ENCODE measurements at places on chromosomes 3 and 15.
A peak's percentile ranks its signal among the peaks of the same experiment; 100 is the strongest.

DNA sequence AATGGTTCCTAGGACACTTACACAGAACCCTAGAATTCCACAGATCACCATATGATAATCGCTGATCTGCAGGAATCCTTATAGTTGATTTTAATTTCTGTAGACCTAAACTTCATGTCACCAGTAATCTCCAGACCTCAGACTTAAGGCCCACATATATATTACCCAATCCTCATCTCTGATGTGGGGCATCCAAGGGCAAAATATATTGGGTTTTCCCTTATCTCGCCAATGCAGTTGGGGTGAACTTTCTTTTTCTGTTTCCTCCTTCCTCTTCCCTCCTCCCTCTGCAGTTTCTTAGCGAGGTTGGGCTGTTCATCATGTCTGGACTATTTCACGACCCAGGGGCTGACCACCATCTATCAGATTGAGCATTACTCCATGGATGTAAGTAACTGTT, 230.2 kb downstream of the P3H2 start:
- DNase-seq, result no peak

DNA sequence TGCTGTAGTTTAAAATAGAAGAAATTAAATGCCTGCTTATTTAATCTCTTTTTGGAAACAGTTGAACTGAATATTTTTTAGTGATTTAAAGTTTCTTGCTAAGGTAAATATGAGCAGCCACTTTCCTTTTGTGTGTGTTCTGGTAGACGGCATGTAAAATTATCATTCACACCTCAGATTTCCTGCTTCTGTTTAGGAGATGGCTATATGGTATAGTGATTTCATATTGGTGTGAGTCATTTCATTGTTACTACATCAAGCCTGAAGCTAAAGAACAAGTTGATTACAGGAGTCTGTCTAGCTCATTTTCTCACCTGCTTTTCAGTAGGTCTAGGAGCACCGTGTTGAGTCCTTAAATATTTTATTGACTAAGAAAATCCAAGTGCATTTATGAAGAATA, 2.2 kb downstream of the LRCH3 start:
- DNase-seq, result no peak

- DNase-seq, result no peak
Observed at GRCh38 chr3:101865751-101866509, 16.6 kb downstream of the NFKBIZ start.

- DNase-seq, result no peak
Observed at GRCh38 chr15:99963976-99964375, 230.7 kb upstream of the LYSMD4 start.

- DNase-seq, result peak; percentile 67
Observed at GRCh38 chr15:82680200-82681102, 29.2 kb downstream of the AP3B2 start.

DNA sequence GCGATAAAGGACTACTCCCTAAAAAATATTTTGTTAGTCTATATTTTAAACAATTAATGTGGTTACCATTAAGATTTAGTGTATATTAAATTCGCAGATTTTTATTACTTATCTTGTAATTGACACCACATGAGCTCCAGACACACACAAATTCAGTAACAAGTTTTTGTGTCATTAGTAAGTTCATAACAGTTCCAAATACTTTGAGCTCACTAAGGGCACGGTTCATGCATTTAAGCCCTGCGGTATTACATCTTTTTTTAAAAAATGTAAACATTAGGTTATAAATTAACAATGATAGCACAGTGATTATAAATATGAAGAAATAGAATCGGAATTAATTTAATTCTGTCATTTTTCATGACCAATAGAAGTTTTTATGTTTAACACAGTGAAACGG, 317.3 kb downstream of the ZNF385D start:
- no peak for DNase-seq

DNA sequence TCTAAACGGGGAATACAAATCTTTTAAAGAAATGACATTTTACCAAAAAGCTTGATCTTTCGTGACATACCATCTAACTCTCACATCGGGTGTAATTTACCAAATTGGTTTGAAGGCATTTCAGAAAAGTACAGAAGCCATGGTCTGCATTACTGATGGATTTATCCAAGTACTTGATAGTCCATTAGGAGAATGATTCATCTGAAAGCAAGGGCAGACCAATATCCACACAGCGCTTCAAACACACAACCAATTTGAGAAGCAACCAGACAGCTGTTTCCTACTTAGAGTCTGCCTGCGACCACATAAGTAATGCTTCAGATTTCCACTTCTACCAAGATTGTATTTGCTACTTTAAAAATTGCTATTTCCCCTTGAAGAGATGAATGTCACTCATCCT, 697.6 kb upstream of the ALCAM start:
- no peak for DNase-seq

DNA sequence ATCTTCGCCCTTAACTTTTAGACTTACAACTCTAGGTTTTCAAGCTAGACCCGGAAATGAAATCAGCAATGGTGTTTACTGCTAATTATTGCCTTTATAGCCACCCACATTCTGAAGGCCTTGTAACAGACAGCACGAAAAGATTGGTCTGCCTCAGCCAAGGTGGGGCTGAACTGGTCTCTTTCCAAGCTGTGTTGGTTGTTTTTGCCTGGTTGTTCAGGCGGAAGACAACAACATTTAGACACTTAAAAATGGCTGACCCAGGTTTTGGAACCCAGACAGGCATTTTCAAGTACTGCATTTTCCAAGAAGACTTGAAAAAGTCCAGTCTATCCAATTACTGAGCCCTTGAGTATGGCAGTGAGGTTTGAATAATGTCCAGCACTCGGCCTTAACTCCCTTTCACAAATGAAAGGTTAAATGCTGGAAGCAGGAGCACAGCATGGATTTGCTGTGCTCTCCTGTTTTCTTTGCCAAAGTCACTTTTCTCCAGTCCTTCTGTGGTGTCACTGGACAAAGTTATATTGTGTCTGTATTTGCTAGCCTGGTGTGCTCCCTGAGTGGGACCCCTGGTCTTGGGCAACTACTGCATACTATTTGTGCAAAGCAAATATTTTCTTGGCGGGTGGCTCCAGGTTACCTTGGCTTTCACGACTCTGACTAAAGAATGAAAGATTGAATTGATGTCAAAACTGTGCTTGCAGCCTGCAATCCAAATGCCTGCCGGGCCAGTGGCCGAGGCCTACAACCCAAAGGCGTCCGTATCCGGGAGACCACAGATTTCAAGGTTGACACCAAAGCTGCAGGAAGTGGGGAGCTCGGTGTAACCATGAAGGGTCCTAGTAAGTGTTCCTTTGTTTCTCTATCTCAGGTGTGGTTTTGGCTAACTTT, 93.5 kb downstream of the FLNB start:
- DNase-seq, result no peak

GRCh38 chr3:51538115-51538458, 432 bp upstream of the RAD54L2 start:
- no peak for DNase-seq

DNA sequence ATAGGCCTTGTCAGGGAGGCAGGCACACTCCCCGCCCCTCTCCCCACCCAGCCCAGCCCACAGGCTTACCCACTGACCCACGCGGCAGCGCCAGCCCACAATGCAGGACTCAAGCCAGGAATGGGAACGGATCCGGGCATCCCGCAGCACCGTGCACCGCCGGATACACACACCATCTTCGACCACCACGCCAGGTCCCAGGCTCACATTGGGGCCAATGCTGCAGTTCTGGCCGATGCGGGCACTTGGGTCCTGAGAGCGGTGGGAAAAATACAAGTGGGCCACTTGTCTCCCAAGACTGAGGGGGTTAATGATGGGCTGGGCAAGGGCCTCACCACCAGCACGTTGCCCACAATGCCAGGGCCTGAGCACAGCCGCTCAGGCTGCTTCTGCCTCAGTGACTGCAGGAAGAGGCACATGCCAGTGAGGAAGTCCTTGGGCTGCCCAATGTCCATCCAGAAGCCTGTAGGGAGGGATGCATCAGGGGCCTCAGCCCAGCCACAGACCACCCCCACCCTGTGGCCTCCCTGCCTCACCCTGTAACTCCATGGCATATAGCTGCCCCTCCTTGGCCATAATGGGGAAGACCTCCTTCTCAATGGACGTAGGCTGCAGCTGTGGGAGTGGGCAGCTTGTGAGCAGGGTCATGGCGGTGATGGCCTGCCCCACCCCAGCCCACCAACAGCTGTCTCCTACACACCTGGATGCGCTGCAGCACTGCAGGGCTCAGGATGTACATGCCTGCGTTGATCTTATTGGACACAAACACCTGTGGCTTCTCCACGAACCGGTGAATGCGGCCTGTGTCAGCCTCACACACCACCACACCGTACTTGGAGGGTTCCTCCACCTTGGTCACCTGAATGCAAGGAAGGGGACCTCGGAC, 1.6 kb downstream of the GMPPB start:
- DNase-seq, result no peak

DNA sequence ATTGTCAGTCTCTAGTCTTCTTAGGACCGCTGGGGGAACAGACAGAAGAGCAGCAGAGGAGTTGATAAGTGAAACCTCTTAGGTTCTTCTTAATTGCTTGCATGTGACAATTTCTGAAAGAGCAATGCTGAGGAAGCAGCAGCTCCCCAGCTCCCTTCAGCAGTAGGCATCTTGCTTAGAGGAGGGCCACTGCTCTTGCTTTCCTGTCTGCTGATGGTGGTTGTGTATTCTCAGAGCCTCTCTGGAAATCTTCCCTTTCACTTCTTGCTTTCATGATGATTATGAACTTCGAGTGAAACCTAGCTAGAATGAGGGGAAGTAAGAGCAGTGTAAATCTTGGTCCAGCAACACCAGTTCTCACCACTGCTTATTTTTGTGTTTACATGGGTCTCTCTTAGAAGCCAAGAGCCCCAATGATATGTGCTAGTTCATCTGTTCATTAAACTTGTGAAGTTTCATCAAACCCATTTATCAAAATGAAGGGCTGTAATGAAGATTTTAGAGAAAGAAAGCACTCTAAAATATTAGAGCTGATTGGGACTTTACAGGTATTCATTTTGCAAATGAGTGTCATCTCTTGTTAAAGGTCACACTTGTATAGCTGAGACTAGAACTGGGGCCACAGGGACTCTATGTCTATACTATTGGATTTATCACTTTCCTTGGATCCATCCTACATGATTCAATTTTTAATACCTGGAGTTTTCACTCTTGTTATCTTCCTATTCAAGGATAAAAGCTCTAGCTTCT, 246.7 kb downstream of the LPP start:
- no peak for DNase-seq

- DNase-seq, result no peak
Observed at GRCh38 chr3:101193957-101194356, 126.4 kb downstream of the IMPG2 start.

GRCh38 chr3:175695251-175695650, 836.1 kb downstream of the NAALADL2 start:
- no peak for DNase-seq

DNA sequence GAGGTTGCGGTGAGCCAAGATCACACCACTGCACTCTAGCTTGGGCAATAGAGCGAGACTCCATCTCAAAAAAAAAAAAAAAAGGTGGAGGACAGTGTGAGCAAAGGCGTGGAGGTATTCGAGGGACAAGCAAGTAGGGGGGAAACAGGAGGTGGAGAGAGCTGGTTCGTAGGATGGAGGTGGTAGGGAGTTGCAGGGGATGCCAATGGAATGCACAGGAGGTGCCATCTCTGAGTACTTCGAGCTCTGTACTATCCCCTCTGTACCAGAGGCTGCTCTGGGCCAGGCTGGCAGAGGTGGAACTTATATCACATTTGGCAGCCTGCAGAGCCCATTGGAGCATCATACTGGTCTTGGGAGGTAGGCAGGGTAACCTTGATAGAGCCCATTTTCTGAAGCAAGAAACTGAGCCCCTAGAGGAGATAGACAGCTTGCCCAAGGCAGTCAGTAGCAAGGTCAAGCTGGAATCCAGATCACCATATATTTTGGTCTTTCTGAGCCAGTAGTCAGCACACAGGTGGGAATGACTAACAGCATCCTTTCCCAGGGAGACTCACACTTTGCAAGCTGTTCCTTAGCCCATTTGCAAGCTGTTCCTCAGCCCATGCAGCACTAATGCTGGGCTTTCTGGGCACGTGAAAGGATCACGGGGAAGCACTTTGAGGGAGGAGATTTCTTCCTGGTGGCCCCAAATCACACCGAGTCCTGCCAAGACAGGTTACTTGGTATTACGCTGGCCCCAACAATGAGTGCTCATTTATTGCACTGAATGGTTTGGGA, 9.2 kb upstream of the CCDC33 start:
- DNase-seq, result no peak

DNA sequence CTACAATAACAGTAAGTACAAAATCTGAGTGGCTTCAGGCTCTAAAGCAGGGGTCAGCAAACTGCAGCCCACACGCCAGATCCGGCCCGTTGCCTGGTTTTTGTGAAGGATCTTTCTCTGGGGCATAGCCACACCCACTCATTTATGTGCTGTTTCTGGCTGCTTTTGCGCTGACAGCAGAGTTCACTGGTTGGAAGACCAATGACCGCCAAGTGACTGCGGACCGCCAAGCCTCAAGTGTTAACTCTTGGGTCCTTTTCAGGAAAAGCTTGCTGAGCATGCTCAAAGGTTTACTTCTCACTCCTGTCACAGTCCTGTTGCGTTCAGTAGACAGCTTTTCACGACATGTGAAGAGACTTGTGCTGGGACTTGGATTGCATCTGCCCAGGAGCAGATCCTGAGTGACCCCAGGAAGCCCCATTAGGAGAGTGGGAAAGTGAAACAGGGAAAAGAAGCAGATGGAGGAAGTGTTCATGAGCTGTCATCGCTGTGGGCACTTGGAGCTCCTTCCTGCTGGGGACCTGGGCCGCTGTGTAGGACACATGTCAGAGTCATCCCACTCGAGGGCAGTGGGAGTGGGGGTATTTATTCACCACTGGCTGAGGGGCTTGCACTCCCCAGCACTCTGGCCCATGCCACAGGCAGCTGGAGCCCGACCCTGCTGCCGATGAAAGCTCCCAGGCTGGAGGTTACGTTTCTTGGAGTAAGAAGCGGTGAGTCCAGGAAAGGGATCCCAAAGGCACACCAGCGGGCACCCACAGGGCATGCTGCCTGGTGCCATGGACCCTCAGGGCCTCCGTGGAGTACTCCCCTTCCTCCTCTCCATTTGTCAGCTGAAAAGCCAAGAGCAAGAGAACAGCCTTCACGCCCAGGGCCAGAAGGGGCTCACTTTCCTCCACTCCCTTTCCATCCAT, 249.1 kb downstream of the PLCL2 start:
- no peak for DNase-seq

- no peak for DNase-seq
Observed at GRCh38 chr3:181940703-181941102, 229.0 kb downstream of the SOX2 start.

DNA sequence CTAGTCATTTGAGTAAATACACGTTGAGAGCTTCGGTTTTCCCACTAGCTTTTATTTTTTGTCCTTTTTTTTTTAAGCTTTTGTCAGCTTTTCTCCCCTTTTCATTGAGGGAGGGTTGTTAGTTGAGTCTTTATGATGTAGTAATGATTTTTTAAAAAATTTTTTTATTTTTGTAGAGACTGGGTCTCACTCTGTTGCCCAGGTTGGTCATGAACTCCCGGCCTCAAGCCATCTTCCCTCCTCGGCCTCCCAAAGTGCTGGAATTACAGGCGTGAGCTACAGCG, 688 bp downstream of the ZSCAN2 start:
- no peak for DNase-seq

DNA sequence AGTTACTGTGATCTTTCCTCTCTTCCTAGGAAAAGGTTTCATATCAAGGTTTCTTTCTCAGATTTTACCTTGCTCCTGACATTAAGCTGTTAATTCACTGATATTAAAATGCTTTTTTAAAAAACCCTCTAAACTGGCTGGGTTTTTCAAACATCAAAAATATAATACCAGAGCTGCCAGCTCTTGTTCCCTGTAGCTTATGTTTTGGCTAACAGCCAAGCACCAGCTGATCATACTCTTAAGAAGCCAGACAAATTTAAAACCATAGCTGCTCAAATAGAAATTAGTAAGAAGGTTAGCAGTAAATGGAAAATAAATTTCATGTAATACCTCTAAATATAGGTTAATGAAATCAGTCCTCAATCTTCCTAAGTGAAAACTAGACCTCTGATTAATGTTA, 657.5 kb downstream of the GRM7 start:
- DNase-seq, result no peak

All from activated T-cell treated with anti-CD3 and anti-CD28 coated beads for 1 hour (primary cell).